ENCODE measurements at places on chromosomes 3 and 15.
A peak's percentile ranks its signal among the peaks of the same experiment; 100 is the strongest.

DNA sequence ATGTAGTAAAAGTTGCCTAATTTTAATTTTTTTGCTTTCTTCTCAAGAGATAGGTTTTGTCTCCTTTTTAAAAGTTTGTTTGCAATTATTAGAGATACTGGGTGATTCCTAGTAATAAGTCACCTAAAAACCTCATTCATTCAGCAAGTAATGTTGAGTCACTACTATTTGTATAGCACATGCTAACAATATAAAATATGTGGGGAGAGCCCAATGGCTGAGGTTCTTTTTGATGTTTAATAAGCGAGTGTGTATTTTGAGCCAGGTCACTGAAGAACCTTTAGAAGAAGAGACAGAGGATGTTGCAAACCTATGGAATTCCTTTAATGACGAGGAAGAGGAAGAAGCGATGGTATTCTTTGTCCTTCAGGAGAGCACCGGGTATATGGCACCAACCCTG lies 123.7 kb upstream of the CHRM5 start:
- no peak for DNase-seq

DNA sequence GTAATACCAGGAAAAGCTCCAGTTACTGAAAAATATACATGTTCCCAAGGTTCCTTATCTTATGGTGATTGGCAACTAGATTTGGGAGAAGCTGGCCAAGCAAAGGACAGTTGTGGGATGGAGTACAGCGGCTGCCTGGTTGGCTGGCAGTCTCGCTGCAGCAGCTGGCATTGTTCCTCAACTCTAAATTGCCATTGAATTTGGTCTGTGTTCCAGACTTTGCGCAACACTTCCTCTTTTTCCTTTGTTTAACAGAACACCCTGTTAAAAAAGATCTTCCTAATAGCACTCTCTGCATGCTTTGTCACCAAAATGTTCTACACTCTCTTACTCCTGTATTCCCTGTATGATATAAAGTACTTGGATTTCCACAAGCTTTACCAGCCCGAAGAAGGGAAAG lies 420.6 kb upstream of the RBMS3 start:
- DNase-seq = no peak

- DNase-seq = no peak
These were observed 89.6 kb upstream of the AADACL2 start for GRCh38 chr3:151644020-151644620.

DNA sequence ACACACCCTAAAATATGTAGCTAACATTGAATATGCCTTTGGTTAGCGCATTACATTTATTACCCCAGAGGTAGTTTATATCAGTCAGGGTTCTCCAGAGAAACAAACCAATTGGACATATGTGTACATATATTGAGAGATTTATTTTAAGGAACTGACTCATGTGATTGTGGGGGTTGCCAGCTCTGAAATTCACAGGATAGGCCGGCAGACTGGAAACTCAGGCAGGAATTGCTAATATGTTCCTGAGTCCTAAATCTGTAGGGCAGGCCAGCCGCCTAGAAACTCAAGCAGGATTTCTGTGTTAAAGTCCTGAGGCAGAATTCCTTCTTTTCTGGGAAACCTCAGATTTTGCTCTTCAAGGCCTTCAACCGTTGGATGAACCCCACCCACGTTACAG lies 189.7 kb downstream of the CDIN1 start:
- DNase-seq = no peak

DNA sequence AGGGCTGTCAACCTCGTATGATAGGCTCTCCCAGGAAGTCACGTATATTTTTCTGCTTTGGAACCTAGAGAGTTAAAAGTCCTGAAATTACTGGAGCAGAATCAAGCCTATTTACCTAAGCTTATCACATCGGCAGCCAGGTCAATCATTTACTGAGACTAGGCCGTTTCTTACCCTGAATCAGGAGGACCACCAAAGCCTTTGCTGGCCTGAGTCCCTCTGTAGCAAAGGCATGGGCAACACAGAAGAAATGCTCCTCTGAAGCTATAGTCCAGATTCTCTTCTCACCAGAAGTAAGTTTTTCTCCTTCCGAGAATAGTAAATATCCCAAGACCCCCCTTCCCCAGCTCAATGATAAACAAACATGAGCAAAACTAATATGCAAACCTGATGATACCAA lies 125.9 kb upstream of the PHLDB2 start:
- no peak for DNase-seq

DNA sequence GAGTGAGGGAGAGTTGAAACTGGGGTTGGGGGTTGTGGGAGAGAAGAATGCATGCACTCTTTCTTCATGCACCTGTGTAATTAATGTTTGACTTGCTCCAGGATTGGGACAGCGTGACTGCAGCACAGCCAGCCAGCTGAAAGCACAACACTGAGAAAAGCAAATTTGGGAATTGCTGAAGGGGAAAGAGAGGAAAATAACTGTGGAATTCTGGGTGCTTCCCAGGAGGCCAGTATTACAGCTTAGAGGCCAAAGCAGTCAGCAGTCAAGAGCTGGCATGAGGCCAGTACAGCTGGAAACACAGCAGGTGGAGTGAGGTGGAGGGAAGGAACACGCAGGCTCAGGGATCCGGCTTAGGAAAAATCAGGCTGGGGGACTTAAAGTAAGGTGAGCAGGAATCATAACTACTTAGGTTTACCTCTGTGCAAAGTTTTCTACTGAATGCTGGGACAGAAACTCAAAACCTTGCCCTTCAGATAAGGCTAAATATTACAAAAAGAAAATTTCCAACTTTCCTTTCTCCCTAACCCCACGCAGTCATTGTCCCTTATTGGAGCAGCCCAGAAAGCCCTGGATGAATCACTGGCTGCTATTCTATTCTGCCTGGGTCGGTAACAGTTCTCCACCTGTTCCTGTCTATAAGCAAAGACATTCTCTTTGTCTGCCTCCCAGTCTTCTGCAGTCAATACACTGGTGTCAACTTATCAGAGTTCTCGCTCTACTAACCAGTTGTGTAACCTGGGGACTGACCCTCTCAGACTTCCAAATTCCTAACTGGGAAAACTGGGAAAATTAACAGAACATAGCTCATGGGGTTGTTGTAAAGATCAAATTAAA lies 167.2 kb downstream of the MAGI1 start:
- no peak for DNase-seq

DNA sequence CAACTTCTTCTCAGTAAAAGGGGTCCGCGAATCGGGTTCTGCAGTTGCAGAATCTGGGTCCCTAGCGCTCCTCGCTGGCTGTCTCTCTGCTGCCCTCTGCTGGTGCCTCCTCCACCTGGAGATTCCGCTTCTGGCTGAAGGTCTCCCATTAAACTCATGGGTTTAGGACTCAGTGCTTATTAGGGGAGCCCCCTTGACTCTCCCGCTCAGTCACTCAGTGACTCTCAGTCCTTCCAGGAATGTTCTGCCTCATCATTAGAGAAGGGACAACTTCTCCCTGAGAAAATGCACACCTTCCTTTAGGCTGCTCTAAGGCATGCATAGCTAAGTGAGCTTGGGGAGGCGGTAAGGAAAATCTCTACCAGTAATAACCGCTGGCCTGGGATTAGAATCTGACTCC lies 7.1 kb downstream of the CPN2 start:
- DNase-seq = peak; percentile 38

GRCh38 chr3:56928379-56929068 lies 126.8 kb upstream of the ARHGEF3 start:
- DNase-seq = no peak

DNA sequence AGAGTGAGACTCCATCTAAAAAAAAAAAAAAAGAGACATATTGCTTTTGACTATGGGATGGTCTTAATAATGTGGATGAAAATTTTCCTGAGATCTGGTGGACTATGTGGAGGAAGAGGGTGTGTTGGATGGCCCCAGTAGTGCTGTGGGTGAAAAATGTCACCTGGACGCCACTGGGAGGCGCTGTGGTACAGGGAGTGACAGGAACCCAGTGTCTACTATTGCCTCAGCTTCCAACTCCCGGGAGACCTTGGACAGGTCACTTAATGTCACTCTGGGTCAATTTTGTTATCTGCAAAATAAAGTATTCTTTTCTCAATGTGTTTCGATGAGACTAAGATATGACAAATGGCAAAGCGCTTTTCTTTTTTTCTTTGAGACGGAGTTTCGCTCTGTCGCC lies 27.7 kb upstream of the DCP1A start:
- peak; percentile 1 for DNase-seq

DNA sequence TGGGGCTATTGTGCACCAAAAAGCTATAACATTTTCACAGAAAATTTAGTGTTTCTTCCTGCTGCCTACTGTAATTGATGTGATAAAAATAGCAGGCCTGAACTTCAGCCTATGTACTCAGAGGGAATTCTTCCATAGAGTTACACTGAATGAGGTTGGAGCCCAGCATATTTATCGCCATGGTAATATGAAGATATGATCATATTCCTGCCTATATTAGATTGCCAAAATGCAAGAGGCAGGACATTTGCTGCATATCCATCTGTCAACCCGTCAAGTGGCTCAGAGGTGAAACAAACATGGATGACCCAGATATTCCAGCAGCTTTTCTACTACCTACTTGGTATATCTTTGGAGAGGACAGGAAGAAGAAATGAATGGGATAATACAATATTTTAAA lies 1150.6 kb downstream of the TBL1XR1 start:
- DNase-seq = no peak

GRCh38 chr3:78402720-78403119 lies 1362.8 kb downstream of the ROBO2 start:
- DNase-seq = no peak
